GM23338 (cell line): ENCODE measurements at places on chromosomes 12 and 14. TPM values are rescaled to one million over a fixed set of nuclear protein-coding genes. Genes with fewer than 3 reads are reported as not detected.

The NEUROD4 gene
- 0.07 TPM in 1 of 2 replicates, not detected in the other for total RNA-seq

The TMEM30B gene
- 12.8 and 22.9 TPM in 2 replicates for total RNA-seq

The CDCA4 gene
- 62.4 and 70.7 TPM in 2 replicates for total RNA-seq

DNA sequence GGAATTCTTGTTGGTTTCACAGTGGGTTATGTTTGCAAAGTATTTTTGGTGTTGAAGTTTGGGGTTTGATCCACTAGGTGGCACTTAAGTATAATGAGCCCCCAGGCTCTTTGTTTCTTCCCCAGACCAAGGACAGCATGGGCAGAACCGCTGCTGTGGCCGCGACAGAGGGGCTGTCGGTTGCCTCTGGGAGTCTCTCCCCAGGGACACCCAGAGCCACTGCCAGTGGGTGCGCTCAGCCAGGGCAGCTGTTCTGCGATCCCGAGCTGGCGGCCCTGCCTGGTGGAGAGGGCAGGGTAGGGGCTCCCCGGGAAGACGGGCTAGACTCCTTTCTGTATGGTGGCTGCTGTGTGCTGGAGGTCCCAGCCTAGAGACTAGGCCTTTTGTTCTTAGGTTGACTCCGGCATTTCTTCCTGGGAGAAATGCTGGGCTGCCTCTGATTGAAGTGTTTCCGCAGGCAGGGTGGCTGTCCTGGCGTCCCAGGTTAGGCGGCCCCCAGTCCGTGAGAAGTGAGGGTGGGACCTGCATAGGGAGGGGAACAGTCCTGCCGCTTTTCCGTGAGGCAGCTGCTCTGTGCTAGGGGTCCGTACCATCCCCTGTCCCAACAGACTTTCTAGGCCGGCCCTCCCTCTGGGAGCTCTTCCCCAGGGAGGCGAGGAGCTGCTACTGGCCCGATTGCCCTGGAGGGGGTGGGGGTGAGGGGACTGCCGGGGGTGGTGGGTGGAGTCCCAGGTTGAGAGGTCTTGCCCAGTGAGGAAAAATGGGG, 253.1 kb upstream of the PELI2 start:
- peaks cover 3% of the 10 kb centered on the region; the same call in 1 of the 2 replicates for H3K27me3 ChIP-seq
- no peak overlapping the region for H3K4me3 ChIP-seq
- peaks cover 19% of the 10 kb centered on the region; the same call in 1 of the 2 replicates for H3K36me3 ChIP-seq
- no peak overlapping the region for H3K27ac ChIP-seq
- no peaks in the 10 kb centered on the region for H3K4me1 ChIP-seq
- peak; percentile 81 for DNase-seq

The FNTB gene
- total RNA-seq: 10.7 and 12.5 TPM in 2 replicates

DNA sequence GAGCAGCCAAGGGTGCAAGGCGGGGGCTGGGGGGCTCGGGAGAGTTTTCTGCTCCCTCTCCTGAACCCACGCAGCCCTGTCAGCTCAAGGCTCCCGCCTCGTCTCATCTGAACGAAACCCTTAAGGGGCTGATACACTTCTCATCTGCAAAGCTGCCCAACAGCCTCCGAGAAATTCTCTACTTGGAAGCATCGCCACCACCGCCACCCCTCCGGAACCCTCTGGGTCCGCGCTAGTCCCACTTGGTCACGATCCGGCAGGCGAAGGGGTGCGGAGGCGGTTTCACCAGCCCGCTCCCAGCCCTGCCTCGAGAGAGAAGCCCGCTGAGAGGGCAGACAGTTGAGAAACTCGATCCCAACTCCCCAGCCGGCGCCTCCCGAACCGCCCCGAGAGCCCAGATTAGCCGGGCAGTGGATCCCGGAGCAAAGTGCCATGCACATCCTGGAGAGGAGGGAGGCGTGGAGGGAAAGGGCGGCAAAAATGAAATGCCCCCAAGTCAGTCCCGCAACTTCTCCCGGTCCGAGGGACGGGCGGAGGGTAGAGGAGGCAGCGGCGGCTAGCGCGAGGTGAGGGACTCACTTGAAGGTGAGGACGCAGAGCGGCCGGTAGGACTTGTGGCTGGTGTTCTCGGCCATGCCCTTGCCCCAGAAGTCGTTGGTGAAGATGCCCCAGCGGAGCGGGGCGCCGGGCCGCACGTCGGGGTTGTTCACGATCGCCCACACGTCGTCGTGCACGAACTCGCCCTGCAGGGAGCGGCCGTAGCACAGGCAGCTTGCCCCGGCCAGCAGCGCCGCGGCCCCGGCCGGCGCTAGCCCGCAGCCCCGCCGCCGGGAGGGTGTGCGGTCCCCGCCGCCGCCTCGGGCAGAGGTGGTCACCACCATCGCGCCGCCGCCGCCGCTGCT, 620 bp downstream of the TMTC1 start:
- no peak overlapping the region for H3K27ac ChIP-seq
- peaks cover 31% of the 10 kb centered on the region for H3K27me3 ChIP-seq

DNA sequence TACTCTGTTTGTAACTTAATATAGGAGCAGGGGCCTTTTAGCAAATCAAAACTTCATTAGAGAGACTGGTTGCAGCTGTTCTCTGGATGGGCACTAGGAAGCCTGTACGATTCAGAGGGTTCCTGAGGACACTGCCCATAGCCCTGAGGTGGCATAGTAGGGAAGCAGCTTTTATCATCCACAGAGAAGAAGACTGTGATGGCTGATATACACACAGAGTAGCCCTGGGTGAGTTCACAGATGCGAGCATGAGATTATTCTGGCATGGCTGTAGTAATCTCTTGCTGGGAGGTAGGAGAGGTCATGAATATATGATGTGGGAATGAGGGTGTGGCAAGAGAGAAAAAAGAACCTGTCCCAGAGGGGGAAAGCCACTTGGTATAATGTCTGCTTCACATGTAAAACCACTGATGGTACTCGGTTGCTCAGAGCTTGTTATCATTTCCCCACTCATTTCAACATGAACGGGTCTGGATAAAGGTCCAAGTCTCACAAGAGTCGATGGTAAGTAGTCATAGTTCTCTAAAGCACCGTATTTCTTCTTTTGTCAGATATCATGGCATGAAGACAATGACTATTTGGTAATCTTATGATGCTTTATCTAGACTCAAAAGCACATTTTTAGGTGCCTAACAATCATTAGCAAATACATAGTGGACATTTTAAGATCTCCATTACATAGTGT, 52.0 kb downstream of the PEBP1 start:
- no peak for DNase-seq
- no peaks in the 10 kb centered on the region for H3K36me3 ChIP-seq
- no peaks in the 10 kb centered on the region for H3K27me3 ChIP-seq
- no peak overlapping the region for H3K4me3 ChIP-seq

The FAM90A1 gene
- 0.14 TPM in 1 of 2 replicates, not detected in the other for total RNA-seq
